Activated CD4-positive, alpha-beta memory T cell treated with anti-CD3 and anti-CD28 coated beads for 36 hours (primary cell): ENCODE measurements at places on chromosomes 6 and 20. TPM values are rescaled to one million over a fixed set of nuclear protein-coding genes. Genes with fewer than 3 reads are reported as not detected.
A peak's percentile ranks its signal among the peaks of the same experiment; 100 is the strongest.

Gene ANKRD66
- not detected for total RNA-seq

Gene AIF1
- 26.1 TPM for total RNA-seq

Gene BANF2
- not detected for total RNA-seq

Gene HCK
- not detected for total RNA-seq

Gene SLC22A7
- not detected for total RNA-seq

Gene EIF2S2
- total RNA-seq: 151 TPM

Gene ATG5
- 29.2 TPM for total RNA-seq

Gene SSR1
- 164 TPM for total RNA-seq

Gene PRDM13
- total RNA-seq: not detected

Gene CCN2
- not detected for total RNA-seq

Gene ANKEF1
- 1.3 TPM for total RNA-seq

- H3K4me3 ChIP-seq: peak overlapping the region; percentile 71
- no peaks in the 10 kb centered on the region for H3K36me3 ChIP-seq
- DNase-seq: peak; percentile 84
- H3K27me3 ChIP-seq: peaks cover 15% of the 10 kb centered on the region
- H3K27ac ChIP-seq: no peak overlapping the region
- peaks cover 14% of the 10 kb centered on the region for H3K4me1 ChIP-seq
These were observed 57.2 kb upstream of the ARHGAP18 start for GRCh38 chr6:129766959-129767728.

DNA sequence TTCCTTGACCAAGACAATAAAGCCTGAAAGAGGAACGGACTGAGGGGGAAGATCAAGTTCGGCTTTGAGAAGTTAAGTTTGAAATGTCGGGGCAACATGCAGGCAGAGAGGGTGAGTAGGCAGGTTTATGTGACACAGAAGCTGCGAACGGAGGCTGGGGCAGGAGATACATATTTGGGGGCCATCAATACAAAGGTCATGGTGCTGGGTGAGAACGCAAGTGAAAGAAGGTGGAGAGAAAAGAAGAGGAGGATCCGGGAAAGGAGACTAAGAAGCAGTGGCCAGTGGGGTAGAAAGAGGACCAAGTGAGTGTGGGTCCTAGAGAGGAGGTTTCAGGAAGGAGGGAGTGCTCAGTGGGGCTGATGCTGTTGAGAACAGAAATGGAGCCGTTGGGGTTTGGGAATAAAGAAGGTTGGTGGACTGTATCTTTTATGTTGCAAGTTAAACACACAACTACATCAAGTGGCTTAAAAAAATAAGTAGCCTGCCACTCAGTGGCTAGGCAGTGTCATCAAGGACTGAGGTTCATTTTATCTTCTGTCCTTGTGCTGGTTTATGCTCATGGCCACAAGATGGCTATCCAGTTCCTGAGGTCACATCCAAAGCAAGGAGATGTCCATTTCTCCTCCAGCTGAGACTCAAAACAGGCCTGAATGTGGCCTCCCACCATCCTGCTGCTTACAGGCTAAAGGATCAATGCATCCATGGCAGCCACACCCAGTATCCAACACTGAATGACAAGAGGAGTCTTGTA lies 1.7 kb upstream of the BLCAP start:
- H3K36me3 ChIP-seq: no peaks in the 10 kb centered on the region
- no peak for DNase-seq
- no peak overlapping the region for H3K27ac ChIP-seq
- peaks cover 1% of the 10 kb centered on the region for H3K27me3 ChIP-seq
- no peak overlapping the region for H3K4me3 ChIP-seq
- peaks cover 28% of the 10 kb centered on the region for H3K4me1 ChIP-seq

- no peak overlapping the region for H3K27ac ChIP-seq
- H3K27me3 ChIP-seq: no peaks in the 10 kb centered on the region
- DNase-seq: no peak
- peaks cover 36% of the 10 kb centered on the region for H3K36me3 ChIP-seq
- no peak overlapping the region for H3K4me3 ChIP-seq
These were observed 133.0 kb downstream of the FIG4 start for GRCh38 chr6:109824105-109824504.

- H3K36me3 ChIP-seq: no peaks in the 10 kb centered on the region
- H3K27ac ChIP-seq: no peak overlapping the region
- H3K4me1 ChIP-seq: no peaks in the 10 kb centered on the region
- no peak overlapping the region for H3K4me3 ChIP-seq
These were observed 183.6 kb downstream of the FAXC start for GRCh38 chr6:99165838-99166237.

- no peak for DNase-seq
- no peak overlapping the region for H3K27ac ChIP-seq
- H3K36me3 ChIP-seq: no peaks in the 10 kb centered on the region
- H3K27me3 ChIP-seq: peaks cover 6% of the 10 kb centered on the region
- H3K4me1 ChIP-seq: peaks cover 13% of the 10 kb centered on the region
These were observed 50.7 kb upstream of the CD83 start for GRCh38 chr6:14066782-14067406.

- DNase-seq: no peak
- H3K36me3 ChIP-seq: no peaks in the 10 kb centered on the region
These were observed 53.0 kb downstream of the MOXD1 start for GRCh38 chr6:132348231-132348630.

GRCh38 chr6:90868256-90868655 lies 281.4 kb upstream of the MAP3K7 start:
- no peaks in the 10 kb centered on the region for H3K4me1 ChIP-seq
- DNase-seq: no peak
- H3K36me3 ChIP-seq: no peaks in the 10 kb centered on the region
- H3K27ac ChIP-seq: no peak overlapping the region

- H3K4me3 ChIP-seq: no peak overlapping the region
- H3K27me3 ChIP-seq: no peaks in the 10 kb centered on the region
- no peak for DNase-seq
- H3K27ac ChIP-seq: no peak overlapping the region
- H3K36me3 ChIP-seq: no peaks in the 10 kb centered on the region
- H3K4me1 ChIP-seq: no peaks in the 10 kb centered on the region
These were observed 520.0 kb upstream of the IRAK1BP1 start for GRCh38 chr6:78347191-78347916.

DNA sequence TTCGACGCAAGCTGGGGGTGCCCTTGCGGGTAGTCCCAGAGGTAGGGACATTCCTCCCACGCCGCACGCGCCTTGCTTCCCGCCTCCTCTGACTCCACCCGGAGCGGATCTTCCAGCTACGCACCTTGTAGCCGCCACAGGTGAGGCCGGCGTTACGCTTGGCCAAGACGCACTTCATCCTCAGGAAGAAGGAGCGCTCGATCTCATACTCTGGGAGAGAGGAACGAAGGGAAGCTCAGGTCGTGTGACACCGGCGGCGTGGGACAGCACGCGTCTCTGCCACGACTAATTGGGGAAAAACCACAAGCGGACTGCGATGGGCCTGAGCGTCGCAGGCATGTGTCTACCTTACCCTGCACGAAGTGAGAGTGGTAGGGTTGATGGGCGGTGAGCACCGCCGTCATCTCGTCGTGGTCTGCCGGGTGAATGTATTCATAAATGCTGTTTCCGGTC lies 15.5 kb downstream of the SIM1 start:
- H3K27me3 ChIP-seq: peaks cover 59% of the 10 kb centered on the region
- peaks cover 7% of the 10 kb centered on the region for H3K4me1 ChIP-seq
- DNase-seq: no peak
- H3K4me3 ChIP-seq: no peak overlapping the region
- H3K27ac ChIP-seq: no peak overlapping the region
- peaks cover 2% of the 10 kb centered on the region for H3K36me3 ChIP-seq

- no peaks in the 10 kb centered on the region for H3K27me3 ChIP-seq
- H3K27ac ChIP-seq: no peak overlapping the region
- no peaks in the 10 kb centered on the region for H3K4me1 ChIP-seq
- no peaks in the 10 kb centered on the region for H3K36me3 ChIP-seq
- DNase-seq: no peak
- no peak overlapping the region for H3K4me3 ChIP-seq
These were observed 167.5 kb upstream of the PLCB4 start for GRCh38 chr20:8901237-8902025.

DNA sequence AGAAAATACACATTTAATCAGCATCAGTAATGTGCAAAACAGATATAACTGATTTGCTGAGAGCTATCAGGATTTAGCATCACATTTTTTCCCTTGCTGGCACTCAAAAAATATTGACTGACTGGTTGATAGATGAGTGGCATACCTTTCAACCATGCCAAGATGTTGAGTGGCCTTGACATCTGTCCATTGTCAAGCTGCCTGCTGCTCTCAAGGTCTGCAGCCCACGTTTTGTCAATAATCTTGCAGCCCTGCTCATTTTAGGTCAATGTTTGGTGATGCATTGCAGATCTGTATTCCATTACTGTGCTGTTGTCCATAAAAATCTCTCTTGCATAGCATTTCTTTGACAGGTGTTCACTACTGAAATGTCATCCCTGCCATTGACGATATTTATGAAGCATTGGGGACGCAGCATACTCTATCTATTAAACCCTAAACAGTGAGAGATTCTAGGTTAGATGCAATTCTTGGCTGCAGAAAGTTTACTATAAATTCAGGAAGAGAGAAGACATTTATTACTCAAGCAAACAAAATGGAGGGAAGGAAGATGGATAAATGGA lies 111.6 kb downstream of the BFSP1 start:
- no peak overlapping the region for H3K27ac ChIP-seq
- H3K4me1 ChIP-seq: no peaks in the 10 kb centered on the region
- peaks cover 2% of the 10 kb centered on the region for H3K36me3 ChIP-seq
- H3K27me3 ChIP-seq: peaks cover 8% of the 10 kb centered on the region
- no peak overlapping the region for H3K4me3 ChIP-seq

DNA sequence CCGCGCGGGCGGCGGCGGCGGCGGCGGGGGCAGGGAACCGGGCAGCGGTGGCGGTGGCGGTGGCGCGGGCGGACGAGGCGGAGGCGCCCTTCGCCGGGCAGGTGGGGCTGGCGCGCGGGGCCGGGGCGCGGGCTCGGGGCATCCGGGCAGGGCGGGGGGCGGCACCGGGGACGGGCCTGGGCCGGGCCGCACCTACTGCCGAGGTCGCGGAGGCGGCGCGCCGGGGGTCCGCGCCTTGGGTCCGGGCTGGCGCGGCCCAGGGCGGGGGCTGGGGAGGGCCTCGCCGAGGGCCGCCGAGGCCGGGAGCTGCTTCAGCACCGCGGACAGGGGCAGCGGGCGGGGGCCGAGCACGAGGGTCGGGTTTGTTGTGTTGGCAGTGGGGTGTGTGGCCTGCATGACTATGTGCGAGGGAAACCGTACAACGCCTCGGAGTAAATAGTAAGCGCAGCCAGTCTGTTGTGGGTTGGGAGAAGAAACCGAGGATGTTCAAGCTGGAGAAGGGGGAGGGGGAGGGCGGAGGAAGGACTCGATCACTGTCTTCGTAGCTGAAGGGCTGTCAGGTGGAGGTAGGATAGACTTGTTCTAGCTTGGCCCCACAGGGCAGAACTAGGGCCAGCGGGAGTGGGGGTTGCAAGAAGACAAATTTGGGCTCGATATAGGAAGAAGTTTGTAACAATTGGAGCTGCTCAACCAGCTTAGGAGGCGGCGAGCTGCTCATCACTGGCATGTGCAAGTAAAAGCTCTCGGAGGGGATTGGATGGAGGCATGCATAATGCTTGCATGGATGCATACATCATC lies 593 bp downstream of the MMP24 start:
- no peak overlapping the region for H3K27ac ChIP-seq
- peak overlapping the region; percentile 55 for H3K4me3 ChIP-seq
- peaks cover 13% of the 10 kb centered on the region for H3K36me3 ChIP-seq
- peaks cover 7% of the 10 kb centered on the region for H3K4me1 ChIP-seq

- DNase-seq: no peak
- H3K27me3 ChIP-seq: no peaks in the 10 kb centered on the region
- H3K27ac ChIP-seq: no peak overlapping the region
- no peak overlapping the region for H3K4me3 ChIP-seq
- peaks cover 3% of the 10 kb centered on the region for H3K4me1 ChIP-seq
These were observed 9.0 kb downstream of the TOMM6 start for GRCh38 chr6:41796474-41796873.

DNA sequence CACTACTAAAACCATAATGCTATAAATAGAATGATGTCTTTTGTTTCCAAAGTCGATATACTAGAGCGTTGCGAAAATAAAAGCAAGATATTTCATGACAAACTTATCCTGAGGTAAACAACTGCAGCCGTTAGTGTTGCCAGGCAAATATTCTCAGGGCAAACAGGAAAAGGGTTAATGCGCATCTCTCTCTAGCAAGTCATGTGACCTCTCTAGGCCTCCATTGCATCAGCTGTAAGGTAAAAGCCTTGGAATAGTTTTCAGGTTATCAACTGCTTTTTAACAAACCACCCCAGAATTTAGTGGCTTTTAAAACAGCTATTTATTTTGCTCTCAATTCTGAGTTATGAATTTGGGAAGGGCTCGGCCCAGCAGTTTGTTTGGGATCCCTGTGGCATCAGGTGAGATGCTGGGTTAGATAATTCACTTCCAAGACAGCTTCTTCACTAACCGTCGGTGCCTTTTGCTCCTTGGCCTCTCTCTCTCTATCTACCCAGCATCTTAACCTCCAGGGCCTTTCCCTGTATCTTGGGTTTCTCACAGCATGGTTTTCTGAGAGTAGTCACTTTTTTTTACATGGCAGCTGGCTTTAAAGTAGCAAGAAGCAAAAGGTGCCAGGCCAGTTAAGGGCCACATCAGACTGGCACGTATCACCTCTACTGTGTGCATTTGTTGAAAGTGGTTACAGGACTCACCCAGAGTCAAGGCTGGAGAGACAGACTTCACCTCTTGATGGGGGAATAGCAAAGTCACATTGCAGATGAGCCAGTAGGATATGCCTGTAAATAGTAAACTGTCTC lies 39.2 kb upstream of the LTV1 start:
- DNase-seq: no peak
- H3K4me3 ChIP-seq: no peak overlapping the region
- H3K4me1 ChIP-seq: peaks cover 49% of the 10 kb centered on the region
- no peak overlapping the region for H3K27ac ChIP-seq
- peaks cover 44% of the 10 kb centered on the region for H3K36me3 ChIP-seq
- H3K27me3 ChIP-seq: no peaks in the 10 kb centered on the region
